ENCODE measurements at places on chromosomes 12 and 14.

GRCh38 chr12:82359115-82359478, 768 bp downstream of the METTL25 start:
- DNase-seq, result peak; percentile 14

DNA sequence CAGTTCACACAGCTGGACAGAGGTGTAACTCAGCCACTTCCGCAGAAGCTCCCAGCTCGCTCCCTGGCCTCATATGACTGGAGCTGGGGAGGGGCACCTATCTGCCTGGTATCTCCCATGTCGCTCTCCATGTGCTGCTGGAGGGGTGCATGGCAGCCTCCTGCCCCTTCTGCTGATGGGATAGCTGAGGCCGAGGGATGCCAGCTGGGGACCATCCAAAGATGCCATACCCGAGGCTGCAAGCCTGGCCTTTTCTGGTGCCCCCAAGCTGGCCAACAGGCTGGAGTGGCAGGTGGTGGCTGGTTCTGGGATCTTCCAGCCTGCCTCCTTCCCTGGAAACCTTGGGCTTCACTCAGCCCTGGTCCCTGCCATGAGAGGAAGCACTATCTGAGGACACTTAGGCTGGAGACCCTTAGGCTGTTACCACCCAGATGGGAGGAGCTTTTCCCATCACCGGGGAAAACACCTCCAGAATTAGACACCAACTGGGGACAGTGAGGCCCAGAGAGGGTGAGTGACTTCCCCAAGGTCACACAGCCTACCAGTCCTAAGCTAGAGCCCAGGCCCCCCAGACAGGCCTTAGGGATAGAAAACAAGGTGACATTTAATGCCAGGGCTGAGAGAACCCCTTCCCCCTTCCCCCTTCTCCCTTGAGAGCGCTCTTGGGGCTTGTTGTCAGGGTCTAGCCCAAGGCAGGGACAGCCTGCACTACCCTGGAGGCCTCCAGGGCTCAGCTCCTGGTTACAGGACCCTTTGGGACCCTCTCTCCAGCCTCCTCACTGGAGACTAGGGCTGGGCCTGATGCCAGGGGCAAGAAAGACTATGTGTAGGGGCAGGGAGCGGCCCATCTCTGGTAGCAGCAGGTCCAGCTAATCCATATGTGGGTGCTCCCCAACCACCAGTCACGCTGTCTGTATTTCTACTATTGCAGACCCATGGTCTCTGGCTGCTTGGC, 7.1 kb downstream of the DTX1 start:
- no peak for DNase-seq

GRCh38 chr12:117732761-117733548, 235.8 kb downstream of the KSR2 start:
- DNase-seq, result no peak

DNA sequence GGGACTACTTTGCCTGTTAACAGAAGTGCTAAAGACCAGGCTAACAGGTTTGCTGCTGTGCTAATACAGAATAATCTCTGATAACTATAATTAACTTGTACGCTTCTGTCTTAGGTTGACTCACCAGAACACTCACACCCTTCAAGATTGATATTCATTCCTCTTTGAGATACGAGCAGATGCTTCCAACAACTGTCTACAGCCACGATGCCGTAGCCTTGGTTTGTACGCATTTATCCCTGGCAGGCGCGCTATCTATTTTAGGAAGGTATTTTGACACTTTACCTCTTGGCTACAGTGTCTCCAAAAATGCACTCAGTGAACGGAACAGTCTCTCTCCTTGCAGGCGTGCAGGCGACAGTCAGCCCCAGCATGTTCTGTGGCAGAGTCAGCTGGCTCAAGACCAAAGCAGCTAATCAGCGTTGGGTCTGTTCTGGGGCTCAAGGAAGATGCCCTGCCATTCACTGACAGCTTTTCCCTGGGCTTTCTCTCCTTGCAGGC, 146.4 kb upstream of the PRICKLE1 start:
- DNase-seq, result no peak

GRCh38 chr12:13100882-13101769, 2.3 kb downstream of the GSG1 start:
- DNase-seq, result peak; percentile 94

- no peak for DNase-seq
These were observed 768.2 kb upstream of the ALG10B start for GRCh38 chr12:37548266-37548805.

- DNase-seq, result no peak
These were observed 72.2 kb downstream of the SETD3 start for GRCh38 chr14:99408286-99408970.

DNA sequence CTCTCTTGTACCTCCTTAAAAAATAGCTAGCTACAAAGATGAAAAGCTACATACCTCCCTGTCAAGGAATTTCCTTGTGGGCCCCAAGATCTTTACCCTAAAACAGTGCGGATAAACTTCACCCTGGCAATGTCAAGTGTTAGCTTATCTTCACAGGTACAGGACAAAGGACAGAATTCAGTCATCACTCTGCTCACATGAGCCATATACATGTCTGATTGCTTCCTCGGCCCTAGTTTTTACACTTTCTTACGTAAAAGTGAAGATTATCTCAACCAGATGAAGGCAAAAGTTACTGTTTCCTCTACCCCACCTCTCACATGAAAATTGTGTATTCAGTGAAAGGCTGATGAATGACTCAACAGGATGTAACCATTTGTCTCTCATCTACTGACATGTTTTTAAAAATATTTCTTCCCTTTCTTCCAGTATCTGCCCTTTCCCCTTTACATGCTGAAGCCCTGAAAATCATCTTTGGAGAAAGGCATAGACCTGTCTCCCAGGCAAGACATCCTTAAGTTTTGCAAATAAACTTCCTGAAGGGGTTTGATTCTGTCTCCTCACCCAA, 890.1 kb downstream of the GALC start:
- no peak for DNase-seq

DNA sequence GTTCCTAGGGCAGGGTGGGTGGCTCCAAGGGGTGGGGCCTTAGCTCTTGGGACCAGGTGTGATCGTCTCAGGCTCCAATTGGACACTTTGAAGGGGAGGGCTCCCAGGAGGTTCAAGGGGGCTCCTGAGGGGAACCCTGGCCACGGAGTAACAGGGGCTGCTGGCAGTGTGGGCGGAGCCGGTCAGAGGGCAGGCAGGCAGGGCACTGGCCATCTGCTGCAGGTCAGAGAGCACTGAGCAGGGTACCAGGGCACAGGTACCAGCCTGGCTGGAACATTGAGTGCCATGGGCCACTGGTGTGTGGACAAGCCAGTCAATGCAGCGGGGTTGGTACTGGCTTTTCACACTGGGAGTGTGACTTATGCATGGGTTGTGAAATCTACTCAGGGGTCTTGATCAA, 32.2 kb downstream of the SYNE3 start:
- no peak for DNase-seq

DNA sequence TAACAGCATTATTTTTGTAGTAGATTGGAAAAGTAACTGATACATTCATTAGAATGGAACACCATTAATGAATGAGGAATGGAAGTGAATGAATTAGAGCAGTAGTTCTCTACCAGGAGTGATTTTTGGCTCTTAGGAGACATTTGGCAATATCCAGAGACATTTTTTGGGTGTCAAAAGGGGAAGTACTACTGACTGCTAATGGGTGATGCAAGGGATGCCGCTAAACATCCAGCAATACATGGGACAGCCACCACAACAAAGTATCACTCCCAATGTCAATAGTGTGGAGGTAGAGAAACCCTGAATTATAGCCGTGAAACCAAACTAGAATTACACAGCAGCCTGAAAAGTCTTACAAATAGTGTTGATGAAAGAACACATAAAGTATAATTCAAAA, 1.5 kb downstream of the CHURC1 start:
- no peak for DNase-seq

- DNase-seq, result no peak
These were observed 30.9 kb upstream of the LUM start for GRCh38 chr12:91142221-91142631.

- no peak for DNase-seq
These were observed 898.1 kb downstream of the GALC start for GRCh38 chr14:87094913-87095312.

DNA sequence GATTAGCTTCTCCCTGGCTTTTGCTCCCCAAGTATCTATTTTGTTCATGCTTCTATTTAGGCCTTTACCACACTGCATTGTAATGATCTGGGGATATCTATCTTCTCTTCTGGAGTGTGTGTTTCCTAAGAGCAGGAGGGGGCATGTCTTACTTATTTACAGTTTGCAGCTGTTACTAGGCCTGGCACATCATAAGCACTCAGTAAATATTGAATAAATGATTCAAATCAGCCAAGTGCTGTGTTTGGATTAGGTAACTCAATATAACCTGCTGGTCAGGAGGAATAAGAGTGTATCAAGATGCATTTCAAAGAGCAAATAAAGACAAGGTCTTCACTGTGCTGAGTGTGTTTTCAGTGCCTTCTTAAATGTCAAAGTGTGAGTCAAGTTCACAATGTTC, 186.1 kb downstream of the FOXG1 start:
- no peak for DNase-seq

- peak; percentile 5 for DNase-seq
These were observed 114.8 kb upstream of the FLRT2 start for GRCh38 chr14:85415015-85415712.

DNA sequence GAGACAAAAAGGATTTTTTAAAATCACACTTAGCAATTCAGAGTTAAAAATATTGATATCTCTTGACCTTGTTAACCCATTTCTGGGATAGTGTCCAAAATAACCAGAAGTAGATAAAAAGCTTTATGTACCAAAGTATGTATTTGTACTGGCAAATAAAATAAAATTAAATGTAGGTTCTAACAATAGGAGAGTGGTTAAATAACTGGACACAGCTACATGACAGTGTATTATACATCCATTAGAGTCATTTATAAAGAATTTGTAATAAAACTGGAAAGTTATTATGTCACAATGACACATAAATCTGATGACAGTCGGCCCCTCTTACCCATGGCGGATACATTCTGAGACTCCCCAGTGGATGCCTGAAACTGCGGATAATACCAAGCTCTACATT, 34.0 kb downstream of the BMAL2 start:
- DNase-seq, result no peak

GRCh38 chr12:64737539-64737938, 21.7 kb downstream of the GNS start:
- peak; percentile 47 for DNase-seq

GRCh38 chr12:104455578-104456416, 951 bp upstream of the CHST11 start:
- no peak for DNase-seq

DNA sequence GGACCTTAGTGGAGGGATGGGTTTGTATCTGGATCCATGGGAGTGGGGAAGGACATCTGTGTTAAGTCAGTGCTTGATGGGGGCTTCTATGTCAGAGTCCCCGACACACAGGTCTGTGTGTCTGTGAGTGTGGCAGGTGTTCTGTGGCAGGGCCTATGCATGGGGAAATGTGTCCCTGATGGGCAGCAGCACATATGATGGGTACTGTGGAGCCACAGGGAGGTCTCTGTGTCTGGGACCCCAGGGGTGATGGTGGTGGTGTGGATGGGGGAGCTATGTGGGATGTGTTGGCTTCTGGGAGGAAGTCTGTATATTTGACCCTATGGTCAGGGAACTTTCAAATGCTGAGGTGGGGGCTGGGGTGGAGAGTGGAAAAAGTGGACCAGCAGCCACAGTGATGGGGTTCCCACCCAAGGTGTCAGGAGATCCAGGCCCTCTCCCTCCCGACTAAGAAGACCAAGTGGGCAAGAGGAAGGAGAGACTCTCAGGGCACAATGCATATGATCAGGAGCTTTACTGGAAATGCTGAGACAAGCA, 16.5 kb downstream of the KRT7 start:
- no peak for DNase-seq

GRCh38 chr12:33676866-33677265, 237.2 kb upstream of the SYT10 start:
- no peak for DNase-seq

GRCh38 chr12:62792236-62792870, 142.6 kb downstream of the PPM1H start:
- DNase-seq, result no peak

- no peak for DNase-seq
These were observed 84.4 kb downstream of the TMEM132D start for GRCh38 chr12:129819391-129819790.

GRCh38 chr12:58633479-58633878, 286.8 kb downstream of the LRIG3 start:
- DNase-seq, result no peak

DNA sequence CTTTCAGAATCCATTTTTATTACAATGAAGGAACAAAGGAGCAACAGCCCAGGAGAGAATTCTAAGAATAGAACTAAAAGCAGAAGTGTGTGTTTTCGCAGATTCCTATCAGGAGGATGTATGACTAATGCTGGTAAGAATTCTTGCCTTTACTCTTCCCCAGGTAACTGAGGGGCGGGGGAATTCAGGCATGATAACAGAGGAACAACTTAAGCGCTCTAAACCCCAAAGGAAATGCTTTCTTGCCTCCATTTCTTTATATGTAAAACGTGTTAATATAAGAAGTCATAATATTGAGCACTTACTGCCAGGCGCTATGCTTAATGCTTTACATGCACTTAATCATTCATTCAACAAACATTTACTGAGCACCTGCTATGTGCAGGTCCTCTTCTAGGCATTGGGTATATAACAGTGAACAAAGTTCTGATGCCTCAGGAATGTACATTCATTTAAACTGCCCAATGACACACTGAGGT, 4.5 kb downstream of the HCAR1 start:
- peak; percentile 59 for DNase-seq

DNA sequence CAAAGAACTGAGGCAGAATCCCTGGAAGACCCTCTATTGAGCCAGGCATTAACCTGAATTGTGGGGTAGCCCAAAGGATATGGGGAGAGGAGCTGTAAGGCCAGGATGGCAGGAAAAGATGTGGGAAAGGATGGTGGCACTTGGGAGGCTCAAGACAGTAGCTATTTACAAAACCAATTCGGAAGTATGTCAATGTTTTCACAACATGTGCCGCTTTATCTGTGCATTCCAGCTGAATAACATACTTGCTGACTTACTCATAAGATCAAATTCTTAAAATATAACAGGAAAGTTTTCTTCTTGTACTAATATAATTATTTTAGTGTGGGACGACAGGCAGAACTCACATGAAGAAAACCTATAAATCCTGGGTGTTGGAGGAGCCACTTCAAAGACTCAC, 10.6 kb downstream of the BBS10 start:
- DNase-seq, result no peak

GRCh38 chr12:116390401-116391335, 113.2 kb upstream of the MED13L start:
- DNase-seq, result no peak

GRCh38 chr14:73426877-73427276, 31.5 kb downstream of the NUMB start:
- DNase-seq, result no peak

DNA sequence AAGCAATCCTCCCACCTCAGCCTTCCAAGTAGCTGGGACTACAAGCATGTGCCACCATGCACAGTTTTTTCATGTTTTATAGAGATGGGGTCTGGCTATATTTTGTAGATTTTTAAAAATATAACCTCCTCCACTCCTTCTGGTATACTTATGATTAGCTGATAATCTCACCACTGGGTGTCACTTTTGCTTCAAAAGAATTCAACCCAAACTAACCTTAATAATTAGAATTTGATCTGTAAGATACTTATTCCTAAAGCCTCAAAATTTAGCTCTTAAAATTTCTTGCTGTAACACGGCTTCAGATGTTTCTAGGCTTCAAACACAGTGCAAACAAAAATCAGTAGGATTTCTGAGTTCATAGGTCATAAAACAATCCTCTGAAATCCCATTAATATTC, 130.3 kb downstream of the CEP83 start:
- no peak for DNase-seq
